ENCODE measurements at places on chromosomes 4 and X.

GRCh38 chrX:13051529-13052172 is 7.2 kb upstream of the FAM9C start:
- peak; percentile 6 for DNase-seq

DNA sequence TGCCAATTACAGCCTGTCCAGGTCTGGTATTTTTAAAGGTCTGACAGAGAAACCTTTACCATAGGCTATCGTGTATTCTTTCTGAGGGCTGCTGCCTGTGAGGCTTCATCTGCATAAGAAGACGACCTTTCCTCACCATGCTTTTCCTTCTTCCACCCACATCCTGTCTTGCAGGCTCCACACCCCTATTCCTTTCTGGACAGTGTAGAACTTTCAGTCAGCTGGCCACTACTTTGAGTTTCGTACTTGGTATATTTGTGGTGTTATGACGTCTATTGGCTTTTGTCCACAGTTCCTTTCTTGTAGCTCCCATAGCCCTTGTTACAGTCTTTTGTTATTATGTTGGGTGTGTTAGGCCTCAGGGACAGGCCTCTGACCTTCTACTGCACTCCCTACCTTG is 311.4 kb downstream of the RAPGEF2 start:
- DNase-seq = no peak

DNA sequence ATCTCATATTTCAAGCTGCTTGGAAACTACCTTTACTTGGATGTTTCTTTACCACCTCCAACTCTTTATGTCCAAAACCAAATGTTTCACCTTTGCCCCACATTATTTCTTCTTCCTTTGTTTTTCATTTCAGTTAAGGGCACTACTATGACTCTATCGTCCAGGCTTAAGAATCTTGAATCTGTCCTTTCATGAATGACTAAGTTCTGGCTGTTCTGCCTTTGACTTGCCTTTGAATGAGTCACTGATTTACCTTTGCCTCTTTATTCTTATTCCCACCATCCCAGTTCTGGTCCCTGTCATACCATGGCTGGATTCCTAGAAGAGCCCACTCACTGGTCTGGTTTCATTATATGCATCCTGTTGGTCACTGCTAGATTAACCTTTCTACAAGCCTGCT is 30.6 kb upstream of the PLAC1 start:
- DNase-seq = no peak

- no peak for DNase-seq
Observed at GRCh38 chr4:176339936-176340761, 20.4 kb downstream of the SPCS3 start.

DNA sequence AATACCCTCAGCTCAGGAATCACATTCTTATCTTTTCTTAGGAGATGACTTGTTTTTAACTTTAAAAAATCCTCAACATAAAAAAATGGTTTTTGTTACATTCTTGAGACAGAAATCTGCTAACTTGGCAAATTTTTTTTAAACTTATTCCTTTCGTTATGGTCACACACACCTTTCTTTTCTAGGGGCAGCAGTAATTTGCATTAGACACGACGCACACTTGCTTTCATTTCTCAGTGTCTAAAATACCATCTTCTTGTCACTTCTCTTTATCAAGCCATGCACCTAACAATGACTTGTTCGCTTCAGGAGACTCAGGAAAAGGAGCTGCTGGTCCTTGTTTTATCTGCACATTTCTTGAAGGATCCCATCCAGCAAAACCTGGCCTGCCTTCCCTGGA is 112.6 kb upstream of the TBL1X start:
- no peak for DNase-seq

- no peak for DNase-seq
Observed at GRCh38 chr4:43992552-43992951, 456.1 kb downstream of the KCTD8 start.

DNA sequence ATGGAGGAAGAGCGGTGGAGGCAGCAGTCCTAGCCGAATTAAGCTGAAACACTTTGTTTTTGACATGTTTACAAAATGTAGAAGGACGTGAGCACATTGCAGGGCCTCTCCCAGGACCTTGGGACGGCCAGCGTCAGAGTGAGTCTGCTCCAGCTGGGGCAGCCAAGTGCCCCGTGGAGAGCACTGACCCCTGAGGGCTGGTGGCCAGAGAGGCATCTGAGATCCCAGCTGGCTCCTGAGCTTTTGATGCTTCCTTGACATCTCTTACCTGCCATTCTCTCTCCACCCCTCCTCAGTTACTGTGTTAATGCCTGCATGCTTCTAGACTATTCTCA is 24.7 kb downstream of the NAT8L start:
- no peak for DNase-seq

DNA sequence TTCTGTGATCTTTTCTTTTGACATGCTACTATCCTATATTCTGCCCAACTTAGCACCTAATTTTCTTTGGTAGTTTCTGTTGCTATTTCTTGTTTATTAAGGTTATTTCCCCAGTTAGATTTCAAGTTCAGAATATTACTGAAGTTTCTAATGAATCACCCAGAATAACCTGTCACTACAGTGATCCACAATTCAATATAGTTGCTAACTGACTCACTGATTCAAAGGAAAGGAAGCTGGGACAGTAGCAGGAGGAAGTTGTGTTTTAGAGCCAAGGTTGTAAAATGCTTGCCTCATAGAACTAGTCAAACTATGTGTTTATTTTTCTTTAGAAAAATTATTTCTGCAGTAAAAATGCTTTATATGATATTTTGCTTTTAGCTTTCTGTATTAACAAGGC is 37.4 kb downstream of the PAK3 start:
- no peak for DNase-seq

GRCh38 chrX:87409113-87409841 is 108.3 kb upstream of the KLHL4 start:
- no peak for DNase-seq

DNA sequence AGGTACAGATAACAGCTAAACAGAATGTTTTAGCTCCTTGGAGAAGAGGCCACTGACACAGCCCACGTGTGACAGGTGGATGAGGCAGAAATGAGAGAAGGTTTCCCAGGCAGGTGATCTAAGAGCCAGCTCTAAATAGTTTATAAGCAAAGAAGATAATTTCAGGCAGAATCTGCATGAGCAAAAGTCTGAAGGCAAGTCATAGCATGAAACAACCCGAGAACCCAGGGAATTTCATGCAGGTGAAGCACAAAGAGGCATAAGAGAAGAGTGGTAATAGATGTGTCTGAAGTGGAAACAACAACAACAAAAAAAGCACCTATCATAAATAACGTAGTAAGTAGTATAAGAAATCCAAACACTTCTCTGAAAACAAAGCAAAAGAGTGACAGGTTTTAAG is 275.8 kb upstream of the CPEB2 start:
- DNase-seq = no peak

DNA sequence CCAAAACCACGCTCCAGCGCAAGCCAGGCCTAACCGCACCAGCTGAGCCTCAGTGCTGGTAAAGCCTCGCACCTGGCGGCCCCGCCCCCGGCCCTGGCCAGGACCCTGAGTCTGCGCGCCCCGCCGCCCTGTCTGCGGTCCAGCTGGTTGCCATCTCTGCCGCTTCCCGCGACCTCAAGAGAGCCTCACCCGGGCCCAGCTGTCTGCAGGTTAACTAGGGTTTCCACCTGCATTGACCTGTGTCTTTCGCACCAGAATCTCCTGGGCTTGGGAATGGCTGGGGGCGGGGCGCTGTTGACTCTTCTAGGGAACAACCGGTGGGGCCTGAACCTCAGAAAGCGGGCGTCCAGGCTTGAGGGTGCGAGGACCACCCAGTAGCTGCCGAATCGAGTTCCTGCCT is 207.7 kb upstream of the PRPS2 start:
- DNase-seq = no peak

- no peak for DNase-seq
Observed at GRCh38 chr4:118968005-118968404, 79.4 kb downstream of the SYNPO2 start.

DNA sequence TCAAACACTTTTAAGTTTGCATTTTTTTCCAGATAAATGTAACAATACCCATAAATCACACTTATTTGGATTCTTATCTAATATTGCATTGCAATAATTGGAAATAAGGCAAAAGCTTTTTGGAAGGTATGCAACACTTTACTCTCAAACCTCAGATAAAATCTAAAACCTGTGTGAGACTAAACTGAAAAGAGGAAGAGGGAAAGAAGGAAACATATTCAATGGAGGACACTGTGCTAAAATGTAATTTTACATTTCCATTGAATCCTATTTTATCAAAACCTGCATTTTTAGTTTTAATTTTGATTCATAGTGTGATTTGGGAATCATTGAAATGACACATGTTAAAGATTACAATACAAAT is 99.4 kb downstream of the HPGD start:
- DNase-seq = no peak

DNA sequence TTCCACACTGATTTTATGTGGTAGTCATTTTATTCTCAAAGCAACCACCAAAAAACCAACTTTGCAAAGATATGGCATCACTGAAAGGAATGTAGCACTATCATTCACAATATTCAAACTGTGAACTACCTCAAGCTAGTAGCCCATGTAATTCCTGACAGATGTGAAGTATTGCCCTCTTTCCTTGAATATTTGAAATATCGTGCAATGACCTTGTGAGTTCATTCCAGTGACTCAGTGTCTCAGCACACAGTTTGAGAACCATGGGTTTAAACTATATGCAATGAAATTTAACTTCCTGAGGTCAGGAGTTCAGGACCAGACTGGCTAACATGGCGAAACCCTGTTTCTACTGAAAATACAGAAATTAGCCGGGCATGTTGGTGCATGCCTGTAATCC is 20.9 kb upstream of the IQCM start:
- DNase-seq = no peak

- DNase-seq = no peak
Observed at GRCh38 chrX:53281963-53282695, 745 bp upstream of the IQSEC2 start.

DNA sequence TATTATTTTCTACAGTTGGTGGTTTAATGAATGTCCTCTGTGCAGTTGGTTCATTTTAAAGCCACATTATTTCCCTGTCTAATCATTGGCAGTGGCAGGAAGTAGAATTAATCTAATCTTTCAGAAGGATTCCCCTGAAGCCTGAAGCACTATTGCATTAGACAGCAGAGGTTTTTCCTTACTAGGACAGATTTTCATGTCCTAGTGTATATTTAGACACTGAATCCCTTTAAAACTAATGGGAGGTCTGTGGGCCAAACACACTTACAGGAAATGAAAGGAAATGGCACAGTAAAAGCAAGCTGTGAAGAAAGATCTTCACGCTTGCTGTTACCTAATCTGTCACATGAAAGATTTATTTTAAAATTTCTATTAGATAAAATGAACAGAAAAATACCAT is 165.2 kb downstream of the SLC39A8 start:
- DNase-seq = no peak

DNA sequence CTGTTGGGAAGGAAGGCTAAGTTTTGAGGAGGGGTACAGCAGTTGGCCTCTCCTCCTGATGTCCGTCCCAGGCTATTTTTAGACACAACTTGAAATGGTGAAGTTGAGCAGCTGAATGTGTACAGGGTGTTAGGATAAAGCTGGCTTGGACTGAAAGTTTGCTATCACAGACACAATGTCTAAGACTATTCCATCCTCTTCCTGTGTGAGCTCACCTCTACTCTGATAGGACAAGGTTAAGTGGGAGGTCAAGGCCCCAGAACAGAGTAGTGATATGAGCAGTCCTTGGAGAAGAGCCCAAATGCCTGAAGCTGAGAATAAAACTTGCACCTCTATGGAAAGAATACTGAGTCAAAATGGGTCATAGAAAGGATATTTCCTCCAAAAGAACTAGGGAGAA is 4.1 kb downstream of the ATP1B4 start:
- DNase-seq = no peak

DNA sequence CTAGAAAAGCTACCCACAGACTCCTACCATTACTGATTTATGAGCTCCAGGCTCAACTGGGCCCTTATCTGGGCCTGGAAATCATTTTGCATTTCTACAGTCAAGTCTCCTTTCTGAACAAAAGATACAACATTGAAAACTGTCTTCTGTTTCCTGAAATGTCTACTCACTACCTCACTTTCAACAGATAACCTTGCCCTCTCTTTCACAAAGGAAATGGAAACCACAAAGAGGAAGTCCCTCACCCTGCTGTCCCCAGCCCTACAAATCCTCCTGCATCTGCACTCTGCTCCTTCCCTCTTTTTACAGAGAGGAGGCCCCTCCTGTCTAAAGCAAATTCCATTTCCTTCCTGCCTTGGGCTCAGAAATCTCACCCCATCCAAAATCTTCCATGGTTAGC is 24.8 kb upstream of the CYBB start:
- DNase-seq = no peak

- DNase-seq = no peak
Observed at GRCh38 chr4:152294331-152294730, 241.6 kb downstream of the FBXW7 start.

- no peak for DNase-seq
Observed at GRCh38 chrX:30762755-30763154, 109.5 kb downstream of the GK start.

DNA sequence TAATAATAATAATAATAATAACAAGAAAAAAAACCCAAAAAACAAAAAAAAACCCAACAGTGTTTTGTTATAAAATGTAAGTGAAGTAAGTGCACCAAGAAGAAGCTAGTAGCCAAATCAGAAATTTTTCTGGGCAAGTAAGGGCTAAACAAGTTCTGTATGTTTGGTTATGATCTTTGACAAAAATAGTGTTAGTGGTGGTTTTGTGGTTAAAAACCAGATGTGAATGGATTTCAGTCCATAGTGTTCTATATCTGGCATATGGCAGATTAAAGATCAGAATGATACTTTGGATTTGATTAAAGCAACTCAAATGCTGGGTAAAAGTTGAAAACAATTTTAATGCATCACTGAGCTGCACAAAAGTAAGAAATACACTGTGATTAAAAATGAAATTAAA is 116.5 kb upstream of the NDST4 start:
- no peak for DNase-seq

DNA sequence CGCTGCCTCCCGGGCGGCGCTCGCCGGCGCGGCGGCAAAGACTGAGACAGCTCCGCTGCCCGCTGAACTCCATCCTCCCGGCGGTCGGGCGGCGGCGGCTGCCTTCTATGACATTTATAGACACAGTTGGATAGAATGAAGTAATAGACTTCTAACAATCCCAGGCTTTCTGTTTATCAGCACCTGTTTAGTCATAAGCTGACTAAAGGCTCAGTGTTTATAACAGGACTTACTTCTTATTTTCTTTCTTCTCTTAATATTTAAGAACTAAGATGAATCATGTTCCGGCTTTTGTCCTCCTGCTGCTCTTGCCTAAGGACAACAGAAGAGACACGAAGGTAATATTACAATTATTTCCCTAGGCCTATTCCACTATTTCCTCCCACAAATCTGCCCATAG is 3.9 kb downstream of the ARL13A start:
- DNase-seq = no peak

DNA sequence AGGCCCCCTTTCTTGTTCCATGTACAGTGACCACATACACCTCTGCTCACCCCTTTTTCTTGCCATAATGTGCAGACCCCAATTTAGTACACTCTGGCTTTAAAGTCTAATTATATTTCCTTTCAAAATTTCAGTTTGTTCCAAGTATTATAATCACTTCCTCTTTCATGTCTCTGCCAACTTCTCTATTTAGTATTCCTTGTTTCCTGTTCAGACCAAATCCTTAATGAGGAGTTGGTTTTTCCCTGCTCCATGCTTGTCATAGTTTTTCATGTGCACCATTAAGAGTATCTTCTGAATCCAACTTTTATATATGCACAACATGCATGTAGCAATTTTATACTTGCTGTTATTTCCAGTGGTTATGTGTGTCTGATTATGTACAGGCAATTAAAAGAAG is 32.3 kb downstream of the USP53 start:
- no peak for DNase-seq
